Activated CD4-positive, alpha-beta T cell treated with anti-CD3 and anti-CD28 coated beads, Interleukin-2, amount 50 U/mL, for 24 hours (primary cell): ENCODE measurements at places on chromosomes 4 and X.

- no peak for DNase-seq
These were observed 121.2 kb upstream of the PDLIM3 start for GRCh38 chr4:185656467-185656931.

- DNase-seq: no peak
These were observed 311.6 kb downstream of the GALNTL6 start for GRCh38 chr4:172124656-172125308.

DNA sequence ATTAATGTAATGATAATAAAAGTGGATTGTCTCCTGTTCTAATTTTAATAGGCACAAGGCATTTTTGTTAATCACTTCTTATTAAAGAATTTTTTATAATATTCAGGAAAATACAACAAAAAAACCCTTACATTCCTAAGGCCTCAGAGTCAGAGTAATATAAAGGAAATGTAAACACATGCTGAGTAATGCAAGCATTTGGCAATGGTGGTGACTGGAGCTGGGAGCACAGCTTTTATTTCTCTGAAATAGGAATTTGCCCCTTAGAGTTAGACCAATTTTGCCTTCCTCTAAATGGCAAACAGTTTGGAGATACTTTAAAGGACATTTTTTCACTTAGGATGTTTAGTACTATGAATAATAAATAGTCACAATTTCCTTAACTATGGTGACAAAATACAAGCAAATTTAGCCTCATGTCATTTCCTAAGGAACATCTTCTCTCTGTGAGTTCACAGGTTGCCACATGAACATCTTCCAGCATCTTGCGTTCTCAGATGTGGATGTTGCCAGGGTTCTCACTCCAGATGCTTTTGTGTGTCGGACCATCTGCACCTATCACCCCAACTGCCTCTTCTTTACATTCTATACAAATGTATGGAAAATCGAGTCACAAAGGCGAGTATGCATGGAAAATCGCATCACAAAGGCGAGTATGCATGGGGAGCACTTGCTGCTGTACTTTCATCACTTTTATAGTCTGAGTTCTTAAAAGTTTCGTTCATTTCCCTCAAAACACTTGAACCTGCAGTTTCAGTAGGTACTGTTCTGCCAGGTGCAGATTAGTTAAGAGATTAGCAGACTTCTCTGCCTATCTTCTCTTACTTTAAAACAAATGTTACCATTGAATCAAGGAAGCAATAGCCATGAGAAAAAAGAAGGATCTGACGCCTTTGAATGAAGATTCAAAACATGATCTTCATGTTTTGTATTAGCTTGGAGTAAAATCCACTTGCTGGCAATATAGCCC is 15.9 kb upstream of the F11 start:
- no peak for DNase-seq

DNA sequence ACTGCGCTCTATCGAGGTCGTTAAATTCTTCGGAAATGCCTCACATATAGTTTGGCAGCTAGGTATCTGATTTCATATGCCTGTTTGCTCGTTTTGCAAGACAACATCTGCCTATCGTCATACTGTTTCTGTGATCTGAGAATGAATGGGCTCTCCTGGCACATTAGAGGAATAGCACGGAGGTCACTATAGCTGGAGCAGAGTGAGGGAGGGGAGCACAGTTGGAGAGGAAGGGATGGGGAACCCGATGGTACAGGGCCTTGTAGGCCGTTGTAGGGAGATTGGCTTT is 552 bp downstream of the IKBKG start:
- no peak for DNase-seq

- no peak for DNase-seq
These were observed 2.3 kb upstream of the METTL14 start for GRCh38 chr4:118682928-118683327.

DNA sequence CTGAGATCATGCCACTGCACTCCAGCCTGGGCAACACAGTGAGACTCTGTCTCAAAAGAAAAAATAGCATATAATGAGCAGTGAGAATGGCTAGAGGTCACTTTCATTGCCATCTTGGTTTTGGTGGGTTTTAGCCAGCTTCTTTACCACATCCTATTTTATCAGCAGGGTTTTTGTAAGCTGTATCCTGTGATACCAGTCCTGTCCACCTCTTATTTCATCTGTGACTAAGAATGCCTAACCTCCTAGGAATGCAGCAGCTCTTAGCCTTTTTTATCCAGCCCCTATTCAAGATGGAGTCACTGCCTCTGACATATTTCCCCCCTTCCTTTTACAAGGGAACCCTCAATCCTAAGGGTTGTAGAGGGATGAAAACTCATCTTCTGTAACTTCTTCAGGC is 26.1 kb upstream of the IGFBP7 start:
- DNase-seq: no peak

DNA sequence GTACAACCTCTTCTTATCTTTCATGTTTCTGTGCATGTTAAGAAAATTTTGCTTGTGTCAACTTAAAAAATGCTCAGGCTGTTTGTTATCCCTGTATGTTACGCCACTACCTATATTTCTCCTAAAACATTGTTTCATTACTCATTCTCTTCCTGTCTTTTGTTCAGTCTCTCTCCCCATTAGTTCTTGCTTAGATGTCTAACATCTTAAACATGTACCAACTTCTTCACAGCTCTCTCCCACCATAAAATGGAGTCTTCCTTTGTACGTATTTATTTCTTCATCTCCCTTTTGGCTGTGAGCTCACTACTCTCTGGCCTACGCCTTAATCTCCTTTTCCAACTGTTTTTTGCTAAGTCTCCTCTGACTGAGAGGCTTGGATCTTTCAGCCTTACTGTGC is 36.4 kb downstream of the PCDH7 start:
- DNase-seq: no peak

DNA sequence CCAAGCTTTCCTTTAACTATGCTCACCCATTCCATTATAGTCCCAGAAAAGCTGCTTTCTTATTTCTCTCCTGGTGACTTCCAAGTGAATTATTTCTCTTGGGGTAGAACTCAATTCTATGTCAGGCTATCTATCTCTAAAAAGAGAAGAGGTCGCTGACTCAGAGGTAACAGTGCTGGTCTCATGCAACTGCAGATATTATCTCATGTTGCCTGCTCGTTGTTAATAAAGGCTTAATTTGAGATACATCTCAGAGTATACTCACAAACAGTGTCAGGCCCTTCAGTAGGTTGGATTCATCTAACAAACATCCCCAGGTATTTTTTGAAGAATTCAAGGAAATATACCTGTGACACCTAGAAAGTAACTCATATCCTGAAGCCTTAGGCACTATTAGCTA is 2.7 kb downstream of the TMEM154 start:
- DNase-seq: no peak

DNA sequence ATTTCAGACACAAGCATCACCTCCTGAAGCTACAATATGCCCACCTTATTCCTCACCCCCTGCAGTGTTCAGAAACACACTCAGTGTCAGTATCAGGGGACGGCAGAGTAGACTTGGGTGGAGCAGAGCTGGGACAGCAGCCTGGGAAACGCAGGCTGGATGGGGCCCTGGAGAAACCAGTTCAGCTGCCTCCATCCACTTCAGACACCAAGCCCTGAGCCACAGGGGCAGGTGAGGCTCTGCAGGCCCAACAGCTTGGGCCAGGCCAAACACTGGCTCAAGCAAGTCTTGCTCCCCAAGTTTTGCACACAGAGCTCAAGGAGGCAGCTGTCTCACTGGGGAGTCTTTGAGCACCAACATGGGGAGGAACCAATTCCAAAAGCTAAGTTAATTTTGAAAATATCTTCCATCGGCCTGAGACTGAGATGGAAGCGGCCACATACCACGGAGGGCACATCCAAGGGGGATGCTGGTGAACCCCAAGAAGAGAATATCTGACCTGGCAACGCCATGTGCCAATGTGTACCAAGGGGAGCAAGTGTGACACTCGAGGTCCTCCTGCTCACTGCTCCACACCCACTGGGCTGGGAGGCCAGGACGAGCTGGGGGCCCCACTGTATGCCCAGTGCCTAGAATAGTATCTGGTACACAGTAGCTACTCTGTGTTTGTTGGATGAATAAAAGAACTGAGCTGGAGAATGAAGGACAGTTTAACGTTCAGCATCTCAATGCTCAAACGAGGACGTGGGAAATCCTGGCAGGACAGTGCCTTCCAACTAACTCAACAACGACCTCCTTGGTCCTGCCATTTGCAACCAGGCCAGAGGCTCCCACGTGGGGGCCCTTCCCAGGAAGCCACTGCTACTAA is 45.6 kb downstream of the PPP2R2C start:
- no peak for DNase-seq

GRCh38 chr4:56466910-56467283 is 520 bp upstream of the SRP72 start:
- no peak for DNase-seq

- no peak for DNase-seq
These were observed 323.5 kb upstream of the CASK start for GRCh38 chrX:42246814-42247213.

GRCh38 chrX:119640731-119641170 is 34.5 kb upstream of the NKRF start:
- no peak for DNase-seq

- no peak for DNase-seq
These were observed 779 bp downstream of the GABRQ start for GRCh38 chrX:152638443-152638904.

DNA sequence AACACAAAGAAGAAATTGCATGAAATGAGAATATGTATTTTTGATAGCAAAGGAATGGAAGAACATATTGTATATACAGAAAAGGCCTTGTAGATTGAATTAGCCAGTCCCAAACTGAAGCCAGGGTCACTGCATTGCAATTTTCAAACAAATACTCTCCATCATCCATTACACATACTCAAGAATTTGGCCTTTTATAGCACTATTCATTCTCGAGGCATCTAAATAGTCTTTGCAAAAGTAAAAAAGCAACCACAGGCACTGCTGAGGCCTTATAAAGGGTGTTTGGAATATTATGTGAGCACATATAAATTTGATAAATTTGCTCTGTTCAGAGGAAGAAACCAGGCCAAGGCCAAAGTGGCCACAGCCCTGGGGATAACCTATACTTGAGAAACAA is 123.0 kb downstream of the ZNF827 start:
- DNase-seq: no peak

GRCh38 chr4:170014359-170015011 is 11.7 kb downstream of the MFAP3L start:
- no peak for DNase-seq

GRCh38 chr4:15735536-15735935 is 32.7 kb downstream of the BST1 start:
- DNase-seq: no peak

GRCh38 chr4:880684-881405 is 51.3 kb downstream of the GAK start:
- DNase-seq: no peak

DNA sequence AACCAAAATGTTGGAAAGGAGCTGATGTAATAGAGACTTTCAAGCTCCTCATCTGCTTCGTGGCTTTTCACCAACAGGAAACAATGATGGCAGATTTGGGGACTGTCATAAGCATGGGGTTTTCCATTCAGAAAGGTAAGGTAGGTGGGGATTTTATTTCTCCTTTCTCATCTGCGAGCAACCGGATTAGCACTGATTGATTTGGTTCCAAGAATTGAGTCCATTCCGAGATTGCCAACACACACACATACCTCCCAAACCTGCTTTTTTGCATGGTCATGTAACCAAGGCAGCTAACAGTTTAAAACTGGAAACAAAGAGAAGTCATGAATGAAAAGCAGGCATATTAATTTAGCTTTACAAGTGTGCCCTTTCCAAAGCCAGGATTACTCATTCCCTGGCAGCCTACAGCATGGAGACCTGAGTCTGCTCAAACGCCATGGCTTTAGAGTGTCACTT is 63.0 kb upstream of the LNX1 start:
- DNase-seq: no peak

GRCh38 chr4:141153751-141154510 is 20.7 kb upstream of the RNF150 start:
- no peak for DNase-seq

DNA sequence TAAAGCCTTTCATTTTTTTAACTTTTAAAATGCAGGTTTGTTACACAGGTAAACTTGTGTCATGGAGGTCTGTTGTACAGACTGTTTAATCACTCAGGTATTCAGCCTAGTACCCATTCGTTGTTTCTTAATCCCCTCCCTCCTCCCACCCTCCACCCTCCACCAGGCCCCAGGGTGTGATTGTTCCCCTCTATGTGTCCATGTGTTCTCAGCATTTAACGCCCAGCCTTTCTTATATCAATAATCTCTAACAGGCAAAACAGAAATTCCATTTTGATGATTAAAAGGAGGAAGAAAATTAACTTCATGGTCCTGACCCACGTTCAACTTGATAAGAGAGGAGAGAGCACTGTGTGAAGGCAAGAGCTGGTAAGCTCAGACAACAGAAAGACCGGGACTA is 75.1 kb downstream of the TSPAN5 start:
- no peak for DNase-seq

GRCh38 chr4:57064811-57065711 is 45.1 kb downstream of the IGFBP7 start:
- DNase-seq: no peak

DNA sequence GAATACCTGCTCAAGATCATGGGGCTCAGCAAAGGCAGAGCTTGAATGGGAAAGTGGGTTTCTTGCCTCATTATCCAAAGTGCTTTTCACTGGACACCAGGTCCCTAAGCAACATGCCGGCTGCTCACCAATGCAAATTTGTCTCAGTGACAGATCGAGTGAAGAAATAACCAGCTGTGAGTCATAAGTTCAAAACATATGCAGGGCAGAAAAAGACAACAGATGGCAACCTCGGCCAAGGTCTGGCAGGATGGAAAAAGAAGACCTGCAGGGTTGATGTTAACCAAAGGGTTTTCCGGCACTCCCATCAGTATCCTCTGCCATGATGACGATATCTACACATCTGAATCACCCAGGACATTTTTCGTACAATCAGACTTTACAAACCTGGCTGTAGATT is 124.1 kb downstream of the AFAP1 start:
- DNase-seq: no peak

DNA sequence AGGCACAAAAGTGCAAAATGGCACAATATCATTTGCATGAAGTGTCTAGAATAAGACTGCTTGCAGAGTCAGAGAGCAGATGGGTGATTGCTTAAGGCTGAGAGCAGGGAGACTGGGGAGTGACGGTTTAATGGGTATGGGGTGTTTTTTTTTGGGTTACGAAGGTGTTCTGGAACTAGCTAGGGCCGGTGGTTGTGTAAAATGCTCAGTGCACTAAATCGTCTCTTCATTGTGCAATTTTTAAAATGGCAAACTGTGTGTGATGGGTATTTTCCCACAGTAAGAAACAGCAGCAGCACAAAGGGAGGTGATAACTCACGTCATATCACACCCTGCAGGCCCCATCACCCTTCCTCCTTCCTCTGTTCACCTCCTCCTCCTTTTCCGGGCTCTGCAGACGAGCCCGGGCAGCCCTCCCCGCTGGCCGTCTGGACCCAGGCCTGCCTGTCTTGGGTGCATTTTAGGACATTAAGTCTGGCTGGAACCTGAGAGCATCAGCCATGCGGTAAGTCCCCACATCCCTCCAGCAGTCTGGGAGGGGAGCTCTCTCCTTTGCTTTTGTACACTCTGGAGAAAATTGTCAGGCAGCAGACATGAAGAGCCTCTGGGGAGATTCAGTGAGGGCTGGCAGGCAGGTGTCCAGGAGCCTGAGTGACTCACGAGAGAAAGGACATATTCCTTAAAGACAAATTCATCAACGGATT is 42.7 kb downstream of the ASMT start:
- DNase-seq: no peak
